ENCODE measurements at places on chromosomes 4 and X.
A peak's percentile ranks its signal among the peaks of the same experiment; 100 is the strongest.

GRCh38 chr4:133263104-133263503 lies 114.0 kb downstream of the PCDH10 start:
- no peak for DNase-seq

DNA sequence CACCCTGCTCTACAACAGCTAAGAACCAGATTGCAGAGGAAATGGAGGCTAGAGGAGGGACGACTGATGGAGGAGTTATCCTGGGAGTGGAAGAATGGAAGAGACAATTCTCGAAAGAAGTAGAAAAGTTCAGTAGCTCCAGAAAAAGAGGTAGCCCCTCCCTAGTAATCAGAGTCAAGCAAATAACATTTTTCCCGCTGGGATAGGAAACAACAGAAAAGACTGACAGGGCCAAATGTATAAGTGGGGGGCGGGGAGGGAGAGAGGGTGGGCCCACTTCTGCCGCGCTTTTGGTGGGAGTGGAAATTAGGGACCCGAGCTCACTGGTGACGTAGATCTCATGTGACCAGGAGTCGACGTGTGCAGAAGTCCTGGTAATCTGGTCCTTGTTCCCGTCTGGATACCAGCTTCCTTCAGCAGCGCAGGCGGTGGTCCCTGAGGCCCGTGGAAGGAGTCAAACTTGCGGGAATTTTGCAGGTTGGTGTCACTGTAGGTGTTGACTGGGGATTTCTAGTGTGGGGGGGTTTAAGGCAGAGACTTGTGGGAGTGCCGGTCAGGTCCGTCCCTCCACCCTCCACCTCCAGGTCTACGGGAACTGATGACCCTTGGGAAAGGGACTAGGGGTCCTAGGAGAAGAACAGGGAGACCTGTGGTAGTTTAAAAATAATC lies at the start of gene TCEAL9:
TSS of gene TCEAL9 (plus strand) at position 377 of the 669 bp plus-strand sequence. CDS start 1,179 bp downstream, outside the sequence.
- peak; percentile 19 for DNase-seq

GRCh38 chrX:25016938-25017598 lies 1.3 kb upstream of the ARX start:
- DNase-seq, result no peak

GRCh38 chrX:124208660-124209059 lies 123.8 kb upstream of the TEX13D start:
- peak; percentile 41 for DNase-seq

- DNase-seq, result no peak
Observed at GRCh38 chr4:83178029-83178428, 63.5 kb upstream of the PLAC8 start.

DNA sequence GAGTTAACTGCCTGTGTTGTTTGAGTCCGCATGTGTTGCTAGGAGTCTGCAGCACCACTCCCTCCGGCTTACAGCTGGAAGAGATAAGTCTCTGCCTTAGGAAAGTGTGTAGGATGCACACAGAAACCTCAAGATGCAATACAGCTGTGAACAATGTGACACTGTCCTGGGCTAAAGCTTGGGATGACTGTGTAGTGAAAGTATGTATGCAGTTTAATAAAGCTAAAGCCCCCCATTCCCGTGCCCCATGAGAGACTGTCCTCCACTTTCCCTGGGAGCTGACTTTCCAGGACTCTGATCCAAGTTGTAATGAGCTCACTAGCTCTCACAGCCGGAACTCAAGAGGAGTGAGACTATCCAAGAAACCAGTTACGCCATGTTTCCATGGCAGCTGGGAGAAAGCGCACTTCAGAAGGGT lies 156.6 kb upstream of the FTHL17 start:
- DNase-seq, result no peak

- DNase-seq, result no peak
Observed at GRCh38 chr4:145554691-145555090, 64.5 kb upstream of the MMAA start.

All from inflammatory macrophage treated with lipopolysaccharide for 1 hour (primary cell).